ENCODE measurements at places on chromosomes 5 and 9.

GRCh38 chr9:17004500-17004899 lies 130.3 kb upstream of the CNTLN start:
- DNase-seq: no peak

- no peak for DNase-seq
Observed at GRCh38 chr9:6926436-6926835, 168.7 kb downstream of the KDM4C start.

- DNase-seq: no peak
Observed at GRCh38 chr9:28539434-28540070, 966.3 kb upstream of the C9orf72 start.

- no peak for DNase-seq
Observed at GRCh38 chr9:17578577-17578910, 322 bp upstream of the SH3GL2 start.

- DNase-seq: no peak
Observed at GRCh38 chr5:68251386-68251785, 35.8 kb downstream of the PIK3R1 start.
